ENCODE measurements at places on chromosomes 16 and 17. TPM values are rescaled to one million over a fixed set of nuclear protein-coding genes. Genes with fewer than 3 reads are reported as not detected.
A peak's percentile ranks its signal among the peaks of the same experiment; 100 is the strongest.

GRCh38 chr16:51147776-51148677 is 3.0 kb downstream of the SALL1 start:
- H3K36me3 ChIP-seq, result peaks cover 5% of the 10 kb centered on the region
- H3K4me1 ChIP-seq, result peaks cover 24% of the 10 kb centered on the region
- DNase-seq, result no peak
- H3K27ac ChIP-seq, result peak overlapping the region; percentile 94
- H3K4me3 ChIP-seq, result peak overlapping the region; percentile 76

DNA sequence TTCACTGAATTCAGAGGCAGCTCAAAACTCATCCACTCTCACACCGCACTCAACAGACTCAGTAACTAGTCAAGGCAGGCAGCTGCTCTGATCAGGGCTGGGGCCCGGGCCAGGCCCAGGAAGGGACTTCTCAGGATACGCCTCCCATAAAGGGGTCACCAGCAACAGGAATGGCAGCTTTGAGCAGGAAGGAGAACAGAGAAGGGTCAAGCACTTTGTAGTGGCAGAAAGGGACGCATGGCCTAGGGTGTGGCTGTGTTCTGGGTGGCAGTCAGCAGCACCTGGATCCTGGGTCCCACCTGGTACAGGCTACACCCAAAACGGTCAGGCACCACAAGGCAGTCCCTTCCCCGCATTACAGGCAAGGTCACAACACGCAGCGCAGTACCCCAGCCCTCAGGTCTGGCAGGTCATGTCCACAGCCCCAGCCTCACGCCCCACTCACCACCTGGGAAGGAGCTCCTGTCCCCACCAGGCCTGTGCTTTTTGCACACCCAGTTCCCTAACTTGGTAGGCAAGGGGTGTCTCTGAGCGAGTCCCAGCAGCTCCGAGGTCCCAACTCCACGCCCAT is 99.7 kb downstream of the ZNF778 start:
- peaks cover 71% of the 10 kb centered on the region for H3K4me1 ChIP-seq
- H3K27ac ChIP-seq, result no peak overlapping the region
- H3K27me3 ChIP-seq, result no peaks in the 10 kb centered on the region
- peaks cover 44% of the 10 kb centered on the region for H3K36me3 ChIP-seq

DNA sequence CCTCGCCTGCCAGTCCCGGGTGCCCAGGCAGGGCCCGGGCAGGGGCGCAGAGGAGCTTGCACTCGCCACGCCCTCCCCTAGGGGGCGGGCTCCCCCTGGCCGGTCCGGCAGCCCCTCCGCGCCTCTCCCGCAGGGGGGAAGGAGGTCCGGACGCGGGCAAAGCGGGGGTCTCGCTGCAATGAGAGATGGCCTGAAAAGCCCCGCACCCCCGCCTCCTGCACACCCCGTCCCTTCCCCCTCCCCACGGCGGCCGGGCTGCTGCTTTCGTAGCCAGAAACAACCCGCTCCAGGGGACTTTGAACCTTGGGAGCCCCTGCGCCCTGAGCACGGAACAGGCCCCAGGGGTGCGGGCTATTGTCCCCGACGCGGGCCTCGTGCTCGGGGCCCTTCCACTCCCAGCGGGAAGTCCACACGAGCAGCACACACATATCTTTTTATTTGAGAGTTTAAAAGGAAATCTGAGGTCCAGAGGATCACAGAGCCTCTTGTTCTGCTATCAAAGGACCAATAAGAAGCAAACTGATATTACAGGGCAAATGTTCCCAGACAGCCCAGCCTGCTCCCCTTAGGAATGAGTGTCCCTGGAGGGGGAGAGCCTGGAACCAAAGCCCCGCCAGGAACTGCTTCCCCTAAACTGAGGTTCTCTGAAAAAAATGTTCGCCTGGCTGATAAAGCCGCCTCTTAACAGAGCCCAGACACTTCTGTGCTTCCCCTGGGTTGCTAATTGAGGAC is 5.8 kb upstream of the CBX4 start:
- no peaks in the 10 kb centered on the region for H3K36me3 ChIP-seq
- DNase-seq, result no peak
- H3K4me1 ChIP-seq, result peaks cover 53% of the 10 kb centered on the region
- H3K27me3 ChIP-seq, result peaks cover 38% of the 10 kb centered on the region
- H3K4me3 ChIP-seq, result no peak overlapping the region

DNA sequence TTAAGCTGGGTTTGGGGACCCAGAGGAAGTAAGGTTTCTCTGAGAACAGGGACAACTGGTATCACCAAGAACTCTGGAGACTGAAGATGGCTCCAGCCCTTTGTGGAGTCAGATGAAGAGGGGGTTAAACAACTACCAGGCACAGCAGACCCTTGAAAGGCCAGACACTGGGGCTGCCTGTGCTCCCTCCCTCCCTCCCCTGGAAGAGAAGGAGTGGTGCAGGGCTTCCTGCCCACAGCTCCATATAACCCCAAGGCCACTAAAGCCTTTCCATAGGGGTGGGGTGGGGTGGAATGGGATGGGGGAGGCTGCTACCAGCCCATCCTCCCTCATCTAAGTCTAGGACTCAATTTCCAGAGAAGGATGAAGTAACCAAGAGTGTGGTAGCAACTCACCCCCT is 66.7 kb downstream of the CCDC182 start:
- H3K4me1 ChIP-seq, result peaks cover 8% of the 10 kb centered on the region
- no peak for DNase-seq
- no peaks in the 10 kb centered on the region for H3K27me3 ChIP-seq
- peaks cover 25% of the 10 kb centered on the region for H3K36me3 ChIP-seq
- no peak overlapping the region for H3K27ac ChIP-seq

- H3K4me1 ChIP-seq, result peaks cover 11% of the 10 kb centered on the region
- DNase-seq, result no peak
- H3K27me3 ChIP-seq, result no peaks in the 10 kb centered on the region
- H3K27ac ChIP-seq, result peak overlapping the region; percentile 97
- peak overlapping the region; percentile 88 for H3K4me3 ChIP-seq
Measured at GRCh38 chr16:47461598-47462266, 601 bp downstream of the PHKB start.

DNA sequence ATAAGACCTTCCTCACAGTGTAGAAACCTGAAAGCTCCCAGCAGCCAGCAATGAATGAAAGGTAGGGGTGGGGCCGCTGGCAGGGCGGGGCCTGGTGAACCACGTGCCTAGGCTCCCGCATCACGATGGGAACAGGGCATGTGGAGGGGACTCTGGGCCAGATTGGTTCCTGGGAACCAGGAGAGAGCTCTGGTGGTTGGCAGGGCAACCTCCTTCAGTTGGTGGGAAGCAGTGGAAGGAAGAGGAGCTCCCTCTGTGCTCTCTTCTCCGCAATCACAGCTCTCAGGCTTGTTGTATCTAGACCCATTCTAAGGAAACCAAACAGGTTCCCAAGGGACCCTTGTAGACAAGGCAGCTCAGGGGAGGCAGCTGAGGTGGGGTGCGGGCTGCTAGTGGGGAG is 10.5 kb downstream of the GGA2 start:
- H3K27me3 ChIP-seq, result no peaks in the 10 kb centered on the region
- peaks cover 21% of the 10 kb centered on the region for H3K4me1 ChIP-seq
- H3K36me3 ChIP-seq, result peaks cover 29% of the 10 kb centered on the region
- H3K4me3 ChIP-seq, result no peak overlapping the region

DNA sequence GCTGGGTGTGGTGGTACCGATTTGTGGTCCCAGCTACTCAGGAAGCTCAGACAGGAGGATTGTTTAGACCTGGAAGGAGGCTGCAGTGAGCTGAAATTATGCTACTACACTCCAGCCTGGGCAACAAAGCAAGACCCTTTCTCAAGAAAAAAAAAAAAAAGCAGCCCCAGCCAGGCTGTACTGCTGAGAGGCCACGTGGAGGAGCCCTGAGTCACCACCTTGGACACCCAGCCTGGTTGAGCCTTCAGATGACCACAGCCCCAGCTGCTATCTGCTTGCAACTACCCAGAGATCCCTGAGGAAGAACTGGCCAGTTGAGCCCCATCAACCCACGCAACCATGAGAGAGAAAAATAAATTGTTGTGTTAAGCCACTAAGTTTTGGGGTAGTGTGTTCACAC is 23.6 kb upstream of the GPRC5C start:
- H3K27ac ChIP-seq, result no peak overlapping the region
- peaks cover 9% of the 10 kb centered on the region for H3K4me1 ChIP-seq
- no peaks in the 10 kb centered on the region for H3K27me3 ChIP-seq
- no peak overlapping the region for H3K4me3 ChIP-seq
- DNase-seq, result no peak
- no peaks in the 10 kb centered on the region for H3K36me3 ChIP-seq

DNA sequence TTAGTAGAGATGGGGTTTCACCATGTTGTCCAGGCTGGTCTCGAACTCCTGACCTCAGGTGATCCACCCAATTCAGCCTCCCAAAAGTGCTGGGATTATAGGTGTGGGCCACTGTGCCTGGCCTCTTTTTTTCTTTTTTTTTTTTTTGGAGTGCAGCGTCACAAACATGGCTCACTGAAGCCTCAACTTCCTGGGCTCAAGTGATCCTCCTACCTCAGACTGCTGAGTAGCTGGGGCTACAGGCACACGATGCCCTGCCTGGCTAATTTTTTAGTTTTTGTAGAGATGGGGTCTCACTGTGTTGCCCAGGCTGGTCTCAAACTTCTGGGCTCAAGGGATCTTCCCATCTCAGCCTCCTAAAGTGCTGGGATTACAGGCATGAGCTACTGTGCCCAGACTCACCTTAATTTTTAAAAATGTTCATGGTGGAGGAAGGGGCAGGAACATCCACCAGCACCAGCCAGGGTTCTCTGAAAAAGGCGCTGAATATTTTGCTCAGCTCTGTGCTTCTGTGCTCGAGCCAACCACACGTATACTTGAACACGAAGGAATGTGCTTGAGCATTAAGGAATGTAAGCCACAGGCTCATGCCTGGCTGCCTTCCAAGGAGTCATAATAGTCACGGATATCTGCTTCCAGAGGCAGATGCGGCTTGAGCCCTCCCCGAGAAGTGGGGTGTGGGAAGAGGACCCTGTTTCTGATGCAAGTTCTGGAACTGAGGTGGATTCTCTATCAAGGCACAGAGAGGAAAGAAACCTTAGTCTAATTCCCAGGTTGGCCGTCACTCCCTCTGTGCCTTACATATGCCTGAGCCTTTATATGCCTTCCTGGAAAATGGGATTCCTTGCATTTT is 65.5 kb upstream of the CREBBP start:
- H3K4me3 ChIP-seq, result no peak overlapping the region
- no peak overlapping the region for H3K27ac ChIP-seq
- peaks cover 7% of the 10 kb centered on the region for H3K4me1 ChIP-seq
- no peaks in the 10 kb centered on the region for H3K27me3 ChIP-seq
- no peaks in the 10 kb centered on the region for H3K36me3 ChIP-seq

- no peak overlapping the region for H3K27ac ChIP-seq
- no peak overlapping the region for H3K4me3 ChIP-seq
- H3K36me3 ChIP-seq, result peaks cover 54% of the 10 kb centered on the region
- H3K4me1 ChIP-seq, result peaks cover 36% of the 10 kb centered on the region
- no peaks in the 10 kb centered on the region for H3K27me3 ChIP-seq
- no peak for DNase-seq
Measured at GRCh38 chr16:88508868-88509748, 56.0 kb downstream of the ZFPM1 start.

- DNase-seq, result no peak
- H3K4me3 ChIP-seq, result no peak overlapping the region
- H3K36me3 ChIP-seq, result no peaks in the 10 kb centered on the region
- no peak overlapping the region for H3K27ac ChIP-seq
Measured at GRCh38 chr16:27999687-28000086, 63.8 kb downstream of the GSG1L start.

- H3K4me1 ChIP-seq, result peaks cover 14% of the 10 kb centered on the region
- no peak overlapping the region for H3K4me3 ChIP-seq
Measured at GRCh38 chr17:50430821-50431618, 5.0 kb downstream of the ACSF2 start.

DNA sequence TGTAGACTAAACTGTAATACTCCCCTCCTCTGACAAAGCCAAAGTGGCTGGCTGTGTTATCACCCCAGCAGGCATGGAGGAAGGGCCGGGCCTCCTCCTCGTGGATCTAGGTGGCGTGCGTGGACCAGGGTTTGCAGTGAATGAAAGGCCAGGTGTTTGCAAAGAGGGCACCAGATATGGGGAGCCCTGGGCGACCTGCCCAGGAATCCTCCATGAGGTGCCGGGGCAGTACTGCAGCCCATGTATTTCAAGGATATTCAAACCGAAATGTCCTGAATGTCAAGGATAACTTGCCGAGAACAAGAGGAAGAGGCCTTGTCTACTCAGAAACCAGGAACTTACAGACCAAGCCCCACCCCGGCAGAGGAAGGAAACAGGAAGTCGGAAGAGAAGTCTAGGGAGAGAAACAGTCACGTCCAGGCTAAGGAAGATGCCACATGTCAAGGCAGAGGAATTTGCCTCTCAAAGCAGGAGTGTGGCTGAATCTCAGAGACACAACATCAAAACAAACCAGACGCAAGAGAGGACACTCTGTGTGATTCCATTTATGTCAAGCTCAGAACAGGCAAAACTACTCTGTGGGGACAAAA is 13.7 kb upstream of the OSGIN1 start:
- DNase-seq, result no peak
- peaks cover 12% of the 10 kb centered on the region for H3K36me3 ChIP-seq
- H3K4me3 ChIP-seq, result no peak overlapping the region
- H3K27ac ChIP-seq, result no peak overlapping the region
- peaks cover 12% of the 10 kb centered on the region for H3K4me1 ChIP-seq
- H3K27me3 ChIP-seq, result no peaks in the 10 kb centered on the region

DNA sequence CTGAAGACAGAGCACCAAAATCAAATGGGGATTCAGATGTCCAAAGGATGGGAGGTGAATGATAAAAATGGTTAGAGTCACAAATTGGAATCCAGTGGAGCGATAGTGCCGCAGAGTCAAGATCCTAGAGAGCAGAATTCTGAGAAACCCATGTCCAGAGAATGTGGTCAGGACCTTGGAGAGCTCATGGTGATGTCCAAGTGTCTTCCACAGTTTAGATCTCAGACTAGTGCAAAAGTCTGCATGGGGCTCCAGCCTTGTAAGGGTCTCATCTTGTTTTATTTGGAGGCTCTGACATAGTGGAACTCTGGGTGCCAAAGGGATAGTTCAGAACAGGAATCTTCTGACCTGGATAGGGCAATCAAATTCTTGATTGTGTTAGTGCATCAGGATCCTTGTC is 245.9 kb upstream of the HSBP1 start:
- H3K27ac ChIP-seq, result no peak overlapping the region
- DNase-seq, result peak; percentile 13
- no peaks in the 10 kb centered on the region for H3K27me3 ChIP-seq
- no peaks in the 10 kb centered on the region for H3K4me1 ChIP-seq
- H3K4me3 ChIP-seq, result no peak overlapping the region
- H3K36me3 ChIP-seq, result no peaks in the 10 kb centered on the region

GRCh38 chr17:7549401-7550055 is 670 bp downstream of the TNFSF12 start:
- peaks cover 15% of the 10 kb centered on the region for H3K4me1 ChIP-seq
- H3K27ac ChIP-seq, result peak overlapping the region; percentile 74
- peaks cover 7% of the 10 kb centered on the region for H3K36me3 ChIP-seq
- peaks cover 2% of the 10 kb centered on the region for H3K27me3 ChIP-seq

GRCh38 chr17:10171581-10171981 is 26.8 kb downstream of the GAS7 start:
- H3K27me3 ChIP-seq, result no peaks in the 10 kb centered on the region
- H3K4me3 ChIP-seq, result no peak overlapping the region
- DNase-seq, result no peak
- H3K27ac ChIP-seq, result no peak overlapping the region

The TNP2 gene
- not detected for total RNA-seq

The ASIC2 gene
- total RNA-seq, result 26.8 TPM

The NGFR gene
- 39.2 TPM for total RNA-seq

The CD300LF gene
- total RNA-seq, result 1.5 TPM

The ETV4 gene
- 4.7 TPM for total RNA-seq

Measured in spinal cord (tissue), 10 donors.